ENCODE measurements at places on chromosomes 3 and 15.

DNA sequence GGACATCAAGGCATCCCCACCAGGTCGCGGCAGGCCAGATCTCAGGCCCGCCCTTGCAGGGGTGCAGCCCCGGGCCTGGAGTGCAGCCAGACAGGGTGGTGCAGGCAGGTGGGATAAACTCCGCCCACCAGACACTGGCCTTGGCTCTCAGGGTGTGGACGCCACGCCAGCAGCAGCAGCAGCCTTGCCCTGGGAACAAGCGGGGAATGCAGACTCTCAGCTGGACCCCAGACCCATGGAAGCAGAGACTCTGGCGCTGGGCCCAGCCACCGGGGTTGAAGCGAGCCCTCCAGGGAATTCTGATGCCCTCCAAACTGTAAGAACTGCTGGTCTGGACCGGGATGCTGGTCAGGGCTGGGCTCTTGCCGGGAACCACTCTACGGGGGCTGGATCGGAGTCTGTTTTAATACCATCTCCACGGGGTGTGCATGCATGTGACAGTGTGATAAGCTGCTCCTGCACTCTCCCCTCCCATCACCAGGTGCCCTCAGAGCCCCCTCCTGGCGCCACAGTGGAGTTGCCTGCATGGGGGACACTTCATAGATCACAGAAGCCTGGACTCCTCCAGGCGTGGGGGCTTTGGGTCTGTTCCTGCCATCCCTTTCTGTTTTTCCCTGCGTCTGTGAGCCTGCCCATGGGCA, 142.7 kb downstream of the NSMCE3 start:
- DNase-seq = no peak

DNA sequence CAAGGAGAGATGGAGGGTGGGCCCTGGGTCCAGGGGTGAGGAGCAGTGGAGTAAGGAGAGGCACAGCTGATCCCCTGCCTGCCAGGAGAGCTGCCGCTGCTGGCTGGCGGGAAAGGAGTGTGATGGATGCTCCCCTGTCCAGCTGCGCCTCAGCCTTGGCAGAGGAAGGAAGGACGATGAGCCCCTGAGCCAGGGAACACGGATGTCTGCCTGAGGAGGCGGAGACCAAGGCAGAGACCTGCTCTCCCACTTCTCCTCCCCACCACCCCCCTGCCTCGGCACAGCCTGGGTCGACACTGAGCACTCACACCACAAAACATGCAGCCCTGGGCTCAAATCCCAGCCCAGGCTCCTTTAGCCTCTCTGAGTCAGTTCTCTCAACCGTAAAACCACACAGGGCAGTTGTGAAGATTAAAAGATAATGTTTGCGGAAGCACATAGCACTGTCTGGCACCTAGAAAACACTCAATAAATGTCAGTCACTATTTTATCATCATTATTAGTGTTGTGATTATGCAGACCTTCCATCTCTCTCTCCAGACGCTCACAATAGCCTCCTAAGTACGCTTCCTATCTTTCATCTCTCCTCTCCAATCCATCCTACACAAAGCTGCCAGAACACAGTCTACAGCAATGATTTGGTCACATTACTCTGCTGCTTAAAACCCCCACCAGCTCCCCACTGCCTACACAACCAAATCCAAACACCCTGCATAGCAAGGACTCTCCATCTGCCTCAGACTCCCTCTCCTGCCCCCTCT, 52.2 kb downstream of the SEMA5B start:
- DNase-seq = no peak

- no peak for DNase-seq
Observed at GRCh38 chr3:183378008-183378407, 50.4 kb downstream of the MCF2L2 start.

DNA sequence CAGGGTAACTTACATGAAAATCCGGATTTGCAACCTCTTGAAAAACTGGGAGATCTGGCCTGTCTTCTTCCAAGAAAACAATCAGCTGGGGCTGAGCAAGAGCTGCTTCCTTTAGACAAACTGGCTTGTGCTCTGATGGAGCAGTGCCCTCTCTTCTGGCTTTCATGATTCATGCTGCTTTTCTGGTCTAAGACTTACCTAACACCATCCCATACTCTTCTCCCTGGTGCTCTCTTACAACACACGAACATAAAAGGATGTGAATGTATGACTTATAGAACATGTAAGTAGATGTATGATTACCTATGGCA, 9.9 kb downstream of the TJP1 start:
- DNase-seq = no peak

DNA sequence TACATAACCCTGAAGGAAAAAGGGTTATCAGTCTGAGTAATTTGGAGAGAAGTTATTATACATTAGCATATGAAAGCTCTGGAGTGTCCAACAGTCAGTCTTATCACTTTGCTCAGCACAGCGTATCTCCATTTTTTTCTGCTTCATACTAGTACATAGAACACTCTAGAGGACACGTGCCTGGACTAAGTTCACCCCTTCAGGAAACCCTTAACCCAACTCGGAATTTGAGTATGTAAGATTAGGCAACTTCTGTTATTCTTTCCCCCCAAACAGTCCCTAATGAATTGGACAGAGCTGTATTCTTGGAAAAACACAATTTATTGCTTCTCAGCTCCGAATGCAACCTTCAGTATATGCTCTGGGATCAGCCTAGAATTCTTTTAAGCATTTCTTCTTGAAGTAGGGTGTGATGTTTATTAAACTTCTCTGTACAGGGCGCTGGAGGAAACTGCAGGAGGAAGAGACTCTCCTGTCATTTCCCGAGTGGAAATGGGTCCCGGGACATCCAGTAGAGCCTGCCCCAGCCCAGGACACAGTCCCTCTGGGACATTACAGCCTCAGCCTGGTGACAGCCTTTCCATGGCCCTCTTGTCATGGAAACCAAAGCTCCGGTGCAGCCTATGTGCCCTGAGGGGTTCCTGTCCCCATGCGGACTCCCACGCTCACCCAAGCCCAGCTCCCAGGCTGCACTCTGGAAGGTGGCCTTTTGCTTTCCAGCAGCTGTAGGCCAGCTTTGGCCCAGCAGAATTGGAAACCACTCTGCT, 37.3 kb upstream of the CMTM8 start:
- no peak for DNase-seq

Measured in hematopoietic multipotent progenitor cell treated with erythropoietin and hydrocortisone succinate and interleukin-3 and kit ligand, for 17 days (in vitro differentiated cells).